Skeletal muscle cell (primary cell): ENCODE measurements at places on chromosomes 13 and 19.

GRCh38 chr19:56983171-56983570, 136.6 kb upstream of the USP29 start:
- no peak for DNase-seq

DNA sequence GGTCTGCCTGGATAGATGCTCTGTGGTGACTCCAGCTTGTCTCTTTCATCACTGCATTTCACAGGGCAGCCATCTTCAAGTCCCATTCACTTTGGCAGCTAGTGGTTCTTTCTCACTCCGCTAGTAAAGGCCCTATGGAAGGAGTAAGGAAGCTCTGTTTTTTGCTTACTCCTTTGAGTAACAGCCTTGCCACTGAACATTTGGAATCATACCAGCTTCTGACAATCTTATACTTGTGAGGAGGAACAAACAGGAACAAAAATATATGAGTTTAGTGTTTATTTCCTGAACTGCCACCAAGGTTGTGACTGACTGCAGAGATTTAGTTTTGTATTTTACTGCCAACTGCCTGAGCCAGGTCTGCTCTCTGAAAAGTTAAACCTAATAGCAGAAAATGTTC, 38.7 kb downstream of the KCTD4 start:
- no peak for DNase-seq

DNA sequence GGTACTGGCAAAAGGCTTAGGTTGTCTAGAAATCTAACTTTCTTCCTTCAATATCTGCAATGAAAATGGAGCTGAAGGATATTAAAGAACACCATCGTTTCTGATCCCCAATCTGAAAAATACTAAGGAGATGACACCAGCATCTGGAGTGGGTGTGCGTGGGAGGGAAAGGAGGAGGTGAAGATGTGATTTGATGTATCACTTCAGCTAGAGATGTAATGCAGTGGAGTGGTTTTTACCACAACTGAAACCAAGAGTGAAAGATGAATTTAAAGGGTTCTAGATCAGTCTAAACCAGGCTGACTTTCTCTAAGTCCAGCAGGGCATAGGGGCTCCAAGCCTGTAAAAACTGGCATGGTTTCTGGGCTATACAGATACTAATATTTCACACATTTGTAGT, 148.4 kb downstream of the AKAP11 start:
- no peak for DNase-seq

GRCh38 chr13:66974889-66975288, 255.2 kb downstream of the PCDH9 start:
- no peak for DNase-seq
